EL (cell line): ENCODE measurements at places on chromosomes 6 and 20.

GRCh38 chr6:43575105-43575771 lies 600 bp downstream of the XPO5 start:
- peak; percentile 44 for DNase-seq

DNA sequence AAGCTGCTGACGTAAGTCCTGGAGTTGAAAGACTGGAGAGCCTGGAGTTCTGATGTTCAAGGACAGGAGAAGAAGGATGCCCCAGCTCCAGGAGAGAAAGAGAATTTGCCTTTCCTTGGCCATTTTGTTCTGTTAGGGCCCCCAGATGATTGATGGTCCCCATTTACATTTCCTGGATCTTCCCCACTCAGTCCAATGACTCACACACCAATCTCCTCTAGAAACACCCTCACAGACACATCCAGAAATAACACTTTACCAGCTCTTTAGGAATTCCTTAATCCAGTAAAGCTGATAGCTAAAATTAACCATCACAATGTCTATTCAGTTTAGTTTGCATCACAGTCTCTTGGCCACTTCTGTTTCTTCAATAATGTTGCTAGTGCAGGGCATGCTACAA lies 260.2 kb upstream of the IRAK1BP1 start:
- peak; percentile 62 for DNase-seq

DNA sequence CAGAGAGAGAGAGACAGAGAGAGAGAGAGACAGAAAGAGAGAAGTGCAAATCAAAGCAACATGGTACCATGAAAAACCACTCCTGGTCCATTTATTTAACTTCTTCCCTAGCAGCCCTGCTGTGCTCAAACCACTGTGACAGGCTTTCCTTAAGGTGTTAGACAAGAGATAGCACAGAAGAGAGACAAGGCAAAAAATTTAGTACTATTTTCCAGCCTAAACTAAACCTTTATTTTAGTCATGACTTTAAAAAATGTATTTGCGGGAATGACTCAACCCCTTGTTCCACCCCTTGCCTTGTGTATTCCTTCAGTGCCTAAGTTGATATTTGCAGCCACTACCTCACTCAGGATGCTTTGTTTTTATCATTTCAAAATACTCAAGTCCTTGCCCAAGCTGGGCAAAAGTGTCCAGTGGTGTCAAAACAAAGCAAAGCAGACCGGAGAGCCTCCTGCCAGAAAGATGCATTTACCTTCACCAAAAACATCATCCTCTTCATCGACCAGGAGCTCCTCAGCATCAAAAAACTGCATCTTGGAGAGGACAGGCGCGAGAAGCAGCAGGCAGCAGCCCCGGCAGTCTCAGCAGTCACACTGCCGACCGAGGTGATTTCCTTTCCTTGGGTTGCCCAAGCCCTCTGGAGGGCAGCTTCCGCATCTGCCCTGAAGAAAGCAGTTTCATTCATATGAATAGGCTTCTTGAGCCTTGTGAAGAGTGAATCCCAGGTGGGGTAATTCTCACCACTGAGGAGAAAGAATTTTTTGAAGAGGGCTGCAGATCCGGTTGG lies at the start of gene RIPOR2:
Gene RIPOR2, minus strand, starts transcription at position 595 of the 787 bp plus-strand sequence. Its CDS starts 62 bp downstream, at position 533.
- DNase-seq = no peak

DNA sequence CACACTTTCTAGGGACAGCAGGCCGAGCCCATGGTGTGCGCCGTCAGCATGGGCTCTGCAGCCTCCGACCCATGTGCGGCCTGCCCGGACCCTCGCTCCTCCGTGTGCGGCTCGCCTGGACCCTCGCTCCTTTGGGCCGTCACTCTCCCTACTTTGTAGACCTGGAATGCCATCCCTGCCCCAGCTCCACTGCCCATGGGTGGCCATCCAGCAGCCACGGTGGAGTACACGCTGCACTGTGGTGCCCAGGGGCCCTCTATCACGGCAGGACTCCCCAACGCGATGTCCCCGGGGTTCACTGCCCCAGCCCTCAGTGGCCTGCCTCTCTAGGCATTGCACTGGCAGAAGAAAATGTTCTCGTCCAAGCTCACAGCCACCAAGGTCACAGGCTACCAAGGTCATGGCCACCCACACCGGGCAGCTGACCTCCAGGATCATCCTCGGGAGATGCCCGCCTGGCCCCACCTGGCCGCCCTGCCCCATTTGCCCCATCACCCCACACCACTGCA lies 24.1 kb upstream of the MRGBP start:
- DNase-seq = no peak

GRCh38 chr20:47297746-47298145 lies 58.8 kb downstream of the ZMYND8 start:
- DNase-seq = no peak

DNA sequence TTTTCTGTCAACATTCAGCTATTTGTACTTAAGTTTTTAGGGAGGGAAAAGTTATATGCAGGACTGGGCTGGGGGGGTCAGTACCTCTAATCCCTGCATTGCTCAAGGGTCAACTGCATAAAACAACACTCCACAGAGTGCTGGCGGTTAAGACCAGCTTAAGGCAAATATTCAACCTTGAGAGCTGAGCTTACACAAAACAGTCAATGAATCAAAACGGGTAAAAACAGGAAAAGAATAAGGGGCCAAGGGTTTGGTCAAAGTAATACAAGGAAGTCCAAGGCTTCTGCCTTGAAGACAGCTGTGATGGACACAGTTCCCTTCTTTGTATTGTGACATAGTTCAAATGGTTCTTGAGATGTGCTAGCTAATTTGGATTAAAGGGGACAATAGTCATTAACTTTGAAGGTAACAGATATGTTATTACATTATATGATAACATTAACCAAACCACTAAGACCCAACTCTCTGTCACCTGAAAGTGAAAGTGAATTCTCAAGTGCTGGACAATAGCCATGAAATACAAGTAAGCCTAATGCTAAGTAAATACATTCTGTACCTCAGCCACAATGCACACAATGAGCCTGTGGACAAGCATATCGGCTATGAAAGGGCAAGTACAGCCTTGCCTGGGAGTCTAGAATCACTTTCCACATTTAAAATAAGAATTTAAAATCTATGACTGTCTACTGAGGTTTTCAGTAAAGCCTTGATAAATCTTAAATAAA lies 106.8 kb downstream of the PDE10A start:
- DNase-seq = no peak

- peak; percentile 33 for DNase-seq
These were observed 240.3 kb upstream of the TAB2 start for GRCh38 chr6:149077208-149077607.

GRCh38 chr6:14026831-14027539 lies 90.6 kb upstream of the CD83 start:
- DNase-seq = no peak

DNA sequence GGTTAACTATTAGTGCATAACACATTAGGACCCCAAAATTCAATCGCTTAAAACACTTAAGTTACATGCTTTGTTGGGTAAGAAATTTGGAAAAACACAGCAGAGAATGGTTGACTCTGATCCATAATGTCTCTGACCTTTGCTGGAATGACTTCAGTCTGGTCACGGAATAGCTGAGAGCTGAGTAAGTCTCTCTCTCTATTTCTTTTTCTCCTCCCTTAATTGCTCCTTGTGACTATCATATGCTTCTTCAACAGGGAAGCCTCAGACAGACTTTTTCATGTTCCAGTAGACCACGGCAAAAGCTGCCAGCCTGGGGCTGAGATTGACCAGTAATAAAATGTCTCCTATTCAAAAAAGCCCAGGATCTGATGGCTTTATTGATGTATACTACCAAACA lies 4.8 kb downstream of the OR12D1 start:
- peak; percentile 72 for DNase-seq

GRCh38 chr6:26553264-26553634 lies 15.1 kb downstream of the HMGN4 start:
- DNase-seq = peak; percentile 79

DNA sequence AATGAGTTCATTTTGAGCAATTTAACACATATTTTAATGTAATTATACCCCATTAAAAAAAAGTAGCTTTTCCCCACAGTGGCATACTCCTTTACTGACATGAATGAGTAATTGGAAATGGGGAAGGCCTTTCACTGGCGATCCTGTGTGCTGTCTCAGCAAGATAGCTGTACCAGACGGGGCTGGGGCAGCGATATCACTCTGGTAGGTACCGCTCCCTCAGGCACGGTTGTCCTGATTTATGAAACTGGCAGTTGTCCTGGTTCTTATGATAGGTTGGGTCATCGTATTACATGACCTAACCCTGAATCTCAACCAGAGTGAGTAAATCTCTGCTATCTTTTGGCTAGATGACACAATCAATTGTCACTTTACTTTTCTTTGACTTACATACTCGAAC lies 355.0 kb upstream of the MAP3K7 start:
- DNase-seq = no peak

GRCh38 chr6:17987447-17987696 lies at the start of gene KIF13A:
KIF13A (minus strand) TSS chr6:17987635; CDS start chr6:17987463, 172 bp downstream.
- peak; percentile 40 for DNase-seq

DNA sequence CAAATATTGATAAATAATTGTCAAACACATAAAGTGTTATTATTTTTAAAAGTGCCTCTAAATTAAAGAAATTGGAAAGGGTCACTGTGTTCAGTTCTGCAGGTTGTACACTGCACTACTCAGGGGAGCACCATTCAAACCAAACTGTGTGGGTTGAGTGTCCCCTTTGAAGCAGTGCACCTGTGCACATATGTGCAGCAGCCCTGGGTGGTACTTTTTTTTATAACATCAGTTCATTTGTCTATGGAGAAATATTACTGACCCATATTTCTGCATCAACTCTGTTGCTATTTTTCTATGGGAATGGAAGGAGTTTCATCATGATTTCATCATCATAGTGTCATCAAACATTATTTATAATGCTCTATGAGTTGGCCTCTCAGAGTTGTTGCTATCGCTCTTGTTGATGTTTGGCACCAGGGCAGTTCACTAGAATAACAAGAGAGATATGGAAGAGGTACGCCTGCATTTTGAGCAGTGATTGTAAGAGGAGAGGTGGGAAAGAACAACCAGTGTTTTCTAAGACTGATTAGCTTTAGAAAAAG lies 457.6 kb downstream of the TFAP2A start:
- DNase-seq = no peak

- peak; percentile 8 for DNase-seq
These were observed 385.5 kb downstream of the HDGFL1 start for GRCh38 chr6:22954749-22955385.

GRCh38 chr6:69933239-69933638 lies 66.9 kb downstream of the COL19A1 start:
- no peak for DNase-seq

DNA sequence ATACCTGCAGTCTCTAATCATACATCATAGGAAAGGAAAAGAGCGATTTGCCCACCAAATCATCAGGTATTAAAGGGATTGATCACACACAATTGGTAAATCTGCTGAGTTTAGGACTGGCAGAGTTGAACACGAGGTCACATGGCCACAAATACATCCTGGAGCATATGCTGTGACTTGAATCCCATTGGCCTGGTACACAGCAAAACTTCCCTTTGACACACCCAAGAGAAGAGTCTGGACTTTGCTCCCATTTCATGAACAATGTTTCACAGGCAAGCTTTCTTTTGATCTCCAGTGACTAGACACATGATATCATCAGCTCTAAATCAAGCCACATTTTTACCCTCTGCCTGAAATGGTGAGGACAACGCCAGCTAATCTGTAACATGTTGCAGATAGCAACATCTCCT lies 117.9 kb downstream of the ISM1 start:
- no peak for DNase-seq
